ENCODE measurements at places on chromosomes 7 and 10.

DNA sequence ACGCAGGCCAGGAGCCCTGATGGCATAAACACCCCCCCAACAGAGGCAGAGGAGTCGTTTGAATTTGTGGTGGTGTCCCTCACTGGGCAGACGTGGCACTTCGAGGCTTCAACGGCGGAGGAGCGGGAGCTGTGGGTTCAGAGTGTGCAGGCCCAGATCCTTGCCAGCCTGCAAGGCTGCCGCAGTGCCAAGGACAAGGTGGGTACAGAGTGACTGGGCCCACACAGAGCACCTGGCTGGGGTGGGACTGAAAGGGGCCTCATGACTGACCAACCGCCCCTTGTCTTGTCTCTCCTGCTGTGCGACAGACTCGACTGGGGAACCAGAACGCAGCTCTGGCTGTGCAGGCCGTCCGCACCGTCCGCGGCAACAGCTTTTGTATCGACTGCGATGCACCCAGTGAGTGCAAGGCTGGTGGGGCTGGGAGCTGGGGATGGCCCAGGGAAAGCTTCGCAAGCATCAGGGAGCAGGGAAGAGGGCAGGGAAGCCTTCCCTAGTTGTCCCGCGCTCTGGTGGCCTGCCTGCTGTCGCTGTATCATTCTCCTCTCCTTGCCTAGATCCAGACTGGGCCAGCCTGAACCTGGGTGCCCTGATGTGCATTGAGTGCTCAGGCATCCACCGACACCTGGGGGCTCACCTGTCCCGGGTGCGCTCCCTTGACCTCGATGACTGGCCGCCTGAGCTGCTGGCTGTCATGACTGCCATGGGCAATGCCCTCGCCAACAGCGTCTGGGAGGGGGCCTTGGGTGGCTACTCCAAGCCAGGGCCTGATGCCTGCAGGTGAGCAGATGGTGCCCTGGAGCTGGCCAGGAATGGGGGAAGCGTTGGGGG, 25.4 kb downstream of the GBX1 start:
- no peak for DNase-seq

DNA sequence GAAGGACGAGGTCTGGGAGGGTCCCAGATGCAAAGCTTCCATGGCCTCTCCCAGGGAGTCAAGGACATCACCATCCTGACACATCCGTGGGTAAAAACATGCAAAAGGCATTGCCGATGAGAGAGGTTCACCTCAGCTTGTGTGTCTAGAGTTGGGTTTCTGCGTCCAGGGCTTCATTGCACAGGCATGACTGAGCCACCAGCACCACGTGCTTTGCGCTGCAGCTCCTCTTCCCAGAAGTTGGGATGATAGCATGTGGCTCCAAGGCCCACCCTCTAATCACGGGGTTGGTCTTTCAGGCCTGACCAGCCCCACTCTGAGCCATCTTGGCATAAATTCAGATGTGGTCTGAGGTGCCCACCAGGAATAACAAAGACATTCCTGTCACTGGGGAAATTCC, 7.1 kb upstream of the RASGEF1A start:
- DNase-seq, result no peak

GRCh38 chr7:17062151-17063044, 180.6 kb upstream of the AGR3 start:
- no peak for DNase-seq

DNA sequence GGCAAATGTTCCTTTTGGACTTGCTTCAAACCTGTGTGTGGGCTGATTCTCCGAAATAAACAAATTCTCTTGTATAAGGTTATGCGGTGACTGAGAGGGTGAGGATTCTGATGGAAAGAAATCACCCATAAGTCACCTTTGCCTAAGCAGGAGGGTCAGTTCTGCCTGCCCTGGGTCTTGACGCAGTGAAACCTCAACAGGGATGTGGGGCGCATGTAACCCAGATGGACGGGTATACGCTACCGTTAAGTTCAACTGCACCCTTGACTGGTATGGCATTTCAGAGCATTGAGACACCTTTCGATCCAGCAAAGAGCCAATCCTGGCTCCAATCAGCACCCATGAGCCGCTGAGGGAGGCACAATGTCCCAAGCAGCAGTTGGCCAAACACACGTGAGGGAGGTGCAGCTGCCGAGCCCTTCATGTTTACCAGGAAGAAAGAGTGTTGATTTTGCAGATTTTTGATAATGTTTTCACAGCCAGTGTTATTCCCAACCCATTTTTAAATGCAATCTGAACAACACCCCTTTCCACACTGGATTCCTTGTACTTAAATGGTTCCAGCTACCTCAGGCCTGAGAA, 48.1 kb downstream of the SORBS1 start:
- DNase-seq, result no peak

DNA sequence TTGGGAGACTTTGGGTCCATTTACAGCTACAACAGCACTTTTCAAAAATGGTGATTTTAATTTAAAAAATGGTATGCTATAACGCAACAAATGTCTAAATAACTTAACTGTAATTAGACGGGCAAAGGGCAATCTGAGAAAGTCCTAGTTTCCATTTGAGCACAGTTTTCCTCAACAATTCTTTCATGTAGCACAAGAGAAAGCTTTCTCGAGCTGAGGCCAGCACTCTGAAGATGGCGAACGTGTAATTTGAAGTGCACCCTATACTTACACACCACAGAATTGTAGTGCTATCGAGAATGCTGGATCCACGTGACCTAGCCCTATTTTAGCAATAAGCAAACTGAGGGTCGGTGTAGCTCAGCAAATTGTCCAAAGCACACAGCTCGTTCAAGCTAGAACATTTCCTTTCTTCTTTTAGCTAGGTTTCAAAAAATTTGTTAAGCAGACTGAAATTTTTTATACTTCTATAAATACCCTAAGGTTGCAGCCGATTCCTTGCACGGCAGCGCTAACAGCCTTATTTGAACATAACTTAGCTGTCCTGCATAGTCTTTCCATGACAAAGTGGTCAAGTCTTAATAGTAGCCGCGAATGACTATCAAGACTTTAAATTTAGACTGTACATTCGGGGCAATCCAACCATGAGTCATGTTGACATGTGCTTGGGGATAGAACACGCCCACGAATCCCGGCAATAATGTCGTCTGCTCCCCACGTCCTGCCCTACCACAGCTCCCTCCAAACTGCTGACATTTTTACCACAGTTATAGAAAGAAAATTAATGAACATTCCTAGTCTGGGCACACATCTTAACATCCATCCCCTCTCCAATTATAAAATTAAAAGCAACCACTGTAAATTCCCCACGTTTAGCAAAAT, 10.0 kb downstream of the KLF6 start:
- peak; percentile 88 for DNase-seq

DNA sequence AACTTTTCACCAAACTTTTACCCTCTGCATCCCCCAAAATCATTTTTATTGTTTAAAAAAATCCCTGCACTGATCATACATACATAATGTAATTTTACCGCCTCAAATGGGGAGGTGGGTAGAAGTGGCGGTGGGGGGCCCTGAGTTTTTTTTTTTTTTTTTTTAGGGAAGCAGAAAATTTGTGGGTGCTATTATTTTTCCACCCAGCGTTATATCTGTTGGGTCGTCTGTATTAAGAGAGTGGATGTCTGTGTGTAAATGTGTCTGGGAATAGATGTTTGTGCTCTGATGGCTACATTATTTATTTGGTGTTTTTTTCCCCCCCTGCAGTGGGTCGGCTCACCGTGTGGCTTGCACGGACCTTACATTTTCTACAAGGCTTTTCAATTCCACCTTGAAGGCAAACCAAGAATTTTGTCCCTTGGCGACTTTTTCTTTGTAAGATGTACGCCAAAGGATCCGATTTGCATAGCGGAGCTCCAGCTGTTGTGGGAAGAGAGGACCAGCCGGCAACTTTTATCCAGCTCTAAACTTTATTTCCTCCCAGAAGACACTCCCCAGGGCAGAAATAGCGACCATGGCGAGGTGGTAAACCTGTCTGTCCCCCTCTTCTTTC, 438 bp downstream of the ARID5B start:
- DNase-seq, result peak; percentile 56

DNA sequence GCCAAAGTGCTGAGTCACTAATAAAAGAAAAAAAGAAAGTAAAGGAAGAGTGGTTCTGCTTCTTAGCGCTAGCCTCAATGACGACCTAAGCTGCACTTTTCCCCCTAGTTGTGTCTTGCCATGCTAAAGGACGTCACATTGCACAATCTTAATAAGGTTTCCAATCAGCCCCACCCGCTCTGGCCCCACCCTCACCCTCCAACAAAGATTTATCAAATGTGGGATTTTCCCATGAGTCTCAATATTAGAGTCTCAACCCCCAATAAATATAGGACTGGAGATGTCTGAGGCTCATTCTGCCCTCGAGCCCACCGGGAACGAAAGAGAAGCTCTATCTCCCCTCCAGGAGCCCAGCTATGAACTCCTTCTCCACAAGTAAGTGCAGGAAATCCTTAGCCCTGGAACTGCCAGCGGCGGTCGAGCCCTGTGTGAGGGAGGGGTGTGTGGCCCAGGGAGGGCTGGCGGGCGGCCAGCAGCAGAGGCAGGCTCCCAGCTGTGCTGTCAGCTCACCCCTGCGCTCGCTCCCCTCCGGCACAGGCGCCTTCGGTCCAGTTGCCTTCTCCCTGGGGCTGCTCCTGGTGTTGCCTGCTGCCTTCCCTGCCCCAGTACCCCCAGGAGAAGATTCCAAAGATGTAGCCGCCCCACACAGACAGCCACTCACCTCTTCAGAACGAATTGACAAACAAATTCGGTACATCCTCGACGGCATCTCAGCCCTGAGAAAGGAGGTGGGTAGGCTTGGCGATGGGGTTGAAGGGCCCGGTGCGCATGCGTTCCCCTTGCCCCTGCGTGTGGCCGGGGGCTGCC, at the start of gene IL6:
Gene IL6, plus strand, starts transcription at position 294 of the 807 bp plus-strand sequence. Its CDS starts 63 bp downstream, at position 357.
- peak; percentile 82 for DNase-seq

- no peak for DNase-seq
Measured at GRCh38 chr10:96721207-96721572, 876 bp upstream of the PIK3AP1 start.

Measured in suppressor macrophage treated with lipopolysaccharide for 1 hour (primary cell).